ENCODE measurements at places on chromosomes 3 and 15.

- DNase-seq, result no peak
Observed at GRCh38 chr3:186787642-186788481, 4.5 kb downstream of the EIF4A2 start.

GRCh38 chr3:184927796-184928315, 115.9 kb downstream of the VPS8 start:
- no peak for DNase-seq

DNA sequence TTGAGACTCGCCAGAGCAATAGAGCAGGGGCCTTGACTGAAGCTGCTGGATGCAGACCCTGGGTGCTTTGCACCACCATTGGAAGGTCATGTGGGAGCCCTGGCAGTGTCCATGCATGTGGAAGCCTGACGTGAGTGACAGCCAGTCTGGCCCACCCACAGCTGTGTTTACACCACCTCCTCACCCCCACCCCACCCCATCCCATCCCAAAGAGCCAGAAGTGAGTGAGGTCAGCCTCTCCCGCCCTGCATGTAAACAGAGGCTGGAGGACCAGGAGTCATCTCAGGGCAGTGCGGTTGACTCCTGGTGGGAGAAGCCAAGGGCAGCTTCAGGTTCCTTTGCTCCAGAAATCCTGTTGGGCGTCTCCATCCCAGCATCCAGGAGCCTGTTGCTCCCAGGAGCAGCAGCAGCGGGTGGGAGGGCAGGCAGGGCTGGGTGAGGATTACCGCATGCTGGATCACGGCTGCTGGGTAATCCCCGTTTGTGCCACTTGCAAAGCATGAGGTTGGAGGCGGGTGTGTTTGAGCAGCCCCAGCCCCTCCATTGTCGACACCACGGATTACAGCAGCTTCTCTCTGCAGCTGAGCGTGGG, 44.6 kb downstream of the CORO2B start:
- no peak for DNase-seq

GRCh38 chr3:183392186-183393034, 36.0 kb downstream of the MCF2L2 start:
- DNase-seq, result no peak

- no peak for DNase-seq
Observed at GRCh38 chr15:58627046-58627445, 122.5 kb downstream of the ADAM10 start.

DNA sequence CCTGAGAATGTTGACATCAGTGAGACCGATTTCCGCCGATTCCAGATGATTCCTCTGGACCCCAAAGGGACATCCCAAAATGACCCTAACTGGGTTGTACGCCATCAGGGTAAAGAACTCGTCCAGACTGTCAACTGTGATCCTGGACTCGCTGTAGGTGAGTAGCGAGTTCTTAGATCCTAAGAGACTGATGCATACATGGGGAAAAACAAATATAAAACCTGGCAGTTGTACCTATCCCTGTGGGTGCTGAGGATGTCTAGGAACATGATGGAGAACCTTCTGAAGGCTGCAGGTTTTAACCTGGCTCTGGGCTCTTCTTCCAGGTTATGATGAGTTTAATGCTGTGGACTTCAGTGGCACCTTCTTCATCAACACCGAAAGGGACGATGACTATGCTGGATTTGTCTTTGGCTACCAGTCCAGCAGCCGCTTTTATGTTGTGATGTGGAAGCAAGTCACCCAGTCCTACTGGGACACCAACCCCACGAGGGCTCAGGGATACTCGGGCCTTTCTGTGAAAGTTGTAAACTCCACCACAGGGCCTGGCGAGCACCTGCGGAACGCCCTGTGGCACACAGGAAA, 12.3 kb downstream of the THBS1 start:
- no peak for DNase-seq

- DNase-seq, result no peak
Observed at GRCh38 chr15:77616072-77616471, 16.6 kb downstream of the LINGO1 start.

DNA sequence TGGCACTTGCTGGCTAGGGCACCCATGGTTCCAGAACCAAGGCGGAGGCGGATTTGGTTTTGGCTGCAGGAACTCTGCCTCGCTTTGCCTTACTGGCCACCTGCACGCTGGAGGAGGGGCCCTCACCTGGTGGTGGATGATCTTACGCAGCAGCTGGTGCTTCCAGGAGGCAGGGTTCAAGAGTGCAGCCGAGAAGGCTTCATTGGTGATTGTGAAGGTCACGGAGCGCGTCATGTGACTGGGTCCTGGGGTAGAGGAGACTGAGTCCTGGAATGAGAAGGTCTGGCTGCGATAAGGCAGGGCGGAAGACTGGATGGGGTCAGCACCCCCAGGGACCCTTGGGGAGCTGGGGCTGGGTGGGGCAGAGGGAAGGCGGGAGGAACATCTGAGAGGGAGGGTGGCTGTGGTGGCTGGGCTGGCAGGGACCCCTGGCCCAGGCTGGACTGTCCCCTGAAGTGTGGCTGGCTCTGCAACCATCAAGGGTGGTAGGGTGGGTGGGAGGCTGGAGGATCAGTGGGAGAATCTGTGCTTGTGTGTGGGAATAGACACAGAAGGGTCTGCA, 25.8 kb upstream of the GOLGA6C start:
- DNase-seq, result no peak

DNA sequence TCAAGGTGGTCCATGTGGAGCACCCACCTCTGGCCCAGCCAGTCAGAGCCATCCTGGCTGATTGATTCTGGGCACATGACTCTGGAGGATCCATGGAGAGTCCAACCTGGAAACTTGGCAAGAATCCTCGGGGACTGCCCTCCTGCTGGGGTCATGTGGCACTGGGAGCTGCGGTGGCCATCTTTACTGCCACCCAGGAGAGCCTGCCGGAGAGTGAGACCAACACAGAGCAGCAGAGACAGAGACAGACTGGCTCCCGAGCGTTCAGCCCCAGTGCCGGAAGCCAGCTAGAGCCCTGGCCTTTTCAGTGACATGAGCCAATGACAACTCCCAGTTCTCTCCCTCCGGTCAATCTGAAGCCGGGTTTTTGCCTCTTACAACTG, 11.5 kb upstream of the GATA2 start:
- no peak for DNase-seq

- no peak for DNase-seq
Observed at GRCh38 chr3:43328653-43329052, 42.3 kb downstream of the SNRK start.

- DNase-seq, result no peak
Observed at GRCh38 chr15:93070132-93070531, 18.9 kb downstream of the RGMA start.

GRCh38 chr3:150757768-150758167, 5.2 kb downstream of the SIAH2 start:
- no peak for DNase-seq

GRCh38 chr3:50241163-50241562, 5.2 kb downstream of the GNAI2 start:
- DNase-seq, result no peak

DNA sequence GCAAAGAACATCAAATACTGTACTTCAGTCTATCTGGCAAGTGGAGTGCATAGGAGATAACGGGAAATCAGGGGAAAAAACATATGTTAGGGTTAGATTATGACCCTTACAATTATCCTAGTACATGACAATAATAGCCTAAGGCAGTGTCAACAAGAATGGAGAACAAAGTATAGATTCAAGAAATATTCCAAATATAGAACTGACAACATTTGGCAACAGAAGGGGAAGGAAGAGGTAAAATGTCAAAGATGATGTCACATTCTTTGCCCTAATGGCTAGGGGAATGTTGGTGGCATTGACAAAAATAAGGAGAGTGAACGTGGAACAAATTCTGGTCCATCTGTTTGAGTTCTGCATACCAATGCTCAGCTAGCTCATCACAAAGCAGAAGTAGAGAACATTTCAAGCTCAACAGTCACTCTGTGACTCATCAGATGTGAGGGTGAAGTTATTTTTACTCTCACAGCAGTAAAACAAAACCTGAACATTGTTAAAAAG, 15.5 kb upstream of the ATP8B4 start:
- no peak for DNase-seq

- no peak for DNase-seq
Observed at GRCh38 chr15:100784493-100785180, 95.0 kb upstream of the ALDH1A3 start.

DNA sequence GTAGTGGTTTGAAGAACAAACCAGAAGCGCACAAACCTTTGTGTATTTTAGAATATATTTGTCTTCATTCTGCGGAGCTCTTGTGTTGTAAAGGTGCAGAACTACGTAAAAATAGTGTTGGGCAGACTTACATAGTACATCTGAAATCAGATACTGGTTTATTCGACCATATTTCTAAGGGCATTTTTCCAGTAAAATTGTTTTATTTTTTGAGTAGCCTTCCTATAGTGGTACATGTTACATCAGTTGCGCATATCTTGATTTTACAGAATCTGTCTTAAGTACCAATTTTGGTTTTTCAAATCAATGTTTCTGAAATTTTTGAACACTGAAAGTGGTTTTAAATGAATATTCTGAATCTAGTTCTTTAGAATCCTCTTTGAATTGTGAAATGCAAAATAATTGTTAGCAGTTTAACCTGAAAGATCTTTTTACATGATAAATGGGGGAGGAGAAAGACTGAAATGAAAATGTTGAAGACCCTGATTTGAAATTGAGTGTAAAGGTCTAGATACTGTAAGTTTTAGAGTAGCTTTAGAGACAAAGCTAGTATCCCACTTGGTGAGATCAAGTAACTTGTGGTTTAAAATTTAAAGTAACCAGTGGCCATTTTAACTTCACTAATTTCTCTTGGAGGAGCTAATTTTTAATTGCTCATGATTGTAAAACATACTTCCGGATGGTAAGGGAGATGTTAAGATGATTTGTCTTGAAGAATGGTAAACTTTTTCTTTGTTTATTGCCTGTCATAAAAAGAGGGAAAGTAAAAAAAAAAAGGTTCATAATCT, 15.5 kb upstream of the CHD2 start:
- no peak for DNase-seq

DNA sequence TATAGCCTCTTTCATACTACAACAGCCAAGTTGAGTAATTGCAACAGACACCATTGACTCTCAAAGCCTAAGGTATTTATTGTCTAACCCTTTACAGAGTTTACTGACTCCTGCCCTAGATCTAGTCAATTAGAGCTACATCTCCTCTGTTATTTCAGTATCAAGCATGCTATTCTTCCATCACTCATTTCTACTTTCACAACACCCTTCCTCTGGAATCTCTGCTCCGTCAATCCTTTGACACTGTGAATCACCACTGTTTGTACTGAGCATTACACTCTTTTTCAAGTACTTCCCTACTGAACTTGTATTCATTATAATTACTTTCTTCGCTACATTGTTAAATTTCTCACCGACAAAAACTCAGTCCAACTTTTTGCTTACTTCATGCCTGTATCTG, 121.8 kb downstream of the ZNF609 start:
- DNase-seq, result no peak

DNA sequence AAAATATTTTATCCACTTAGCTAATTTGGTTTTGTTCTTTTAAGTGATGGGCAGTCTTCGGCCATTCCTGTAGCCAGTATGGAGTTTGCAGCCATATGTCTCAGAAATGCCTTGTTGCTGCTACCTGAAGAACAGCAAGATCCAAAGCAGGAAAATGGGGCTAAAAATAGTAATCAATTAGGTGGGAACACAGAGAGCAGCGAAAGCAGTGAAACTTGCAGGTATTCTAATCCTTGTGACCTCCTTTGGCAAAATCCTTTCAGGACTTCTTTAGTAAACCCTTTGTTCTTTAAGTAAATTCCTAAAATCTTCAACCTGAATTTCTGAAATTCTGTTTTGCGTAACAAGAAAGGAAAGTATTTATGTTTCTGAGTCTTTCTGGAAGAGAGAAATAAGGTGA, 49.8 kb downstream of the CNOT10 start:
- DNase-seq, result no peak

DNA sequence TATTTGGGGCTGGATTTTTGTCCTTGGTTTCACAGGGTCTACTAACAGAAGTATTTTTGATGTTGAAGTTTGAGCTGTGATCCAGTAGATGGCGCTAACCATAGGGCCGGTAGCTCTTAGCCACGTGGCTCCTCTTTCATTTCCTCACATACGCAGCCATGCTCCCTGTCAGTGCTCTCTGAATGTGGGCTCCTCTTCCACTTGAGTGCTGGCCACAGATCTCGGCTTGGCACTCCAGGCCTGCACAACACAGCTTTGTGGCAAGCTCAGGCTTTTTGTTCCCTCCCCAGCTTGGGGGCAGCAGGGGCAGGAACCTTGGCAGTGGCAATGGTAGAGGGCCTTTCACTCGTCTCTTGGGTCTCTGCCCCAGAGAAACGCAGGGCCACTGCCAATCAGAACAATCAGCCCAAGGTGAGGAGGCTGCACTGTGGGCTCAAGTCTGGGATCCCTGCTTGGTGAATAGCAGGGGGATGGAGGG, 18.6 kb upstream of the DNAAF4 start:
- DNase-seq, result no peak

GRCh38 chr3:149479621-149480325, 5.3 kb downstream of the TM4SF4 start:
- no peak for DNase-seq

DNA sequence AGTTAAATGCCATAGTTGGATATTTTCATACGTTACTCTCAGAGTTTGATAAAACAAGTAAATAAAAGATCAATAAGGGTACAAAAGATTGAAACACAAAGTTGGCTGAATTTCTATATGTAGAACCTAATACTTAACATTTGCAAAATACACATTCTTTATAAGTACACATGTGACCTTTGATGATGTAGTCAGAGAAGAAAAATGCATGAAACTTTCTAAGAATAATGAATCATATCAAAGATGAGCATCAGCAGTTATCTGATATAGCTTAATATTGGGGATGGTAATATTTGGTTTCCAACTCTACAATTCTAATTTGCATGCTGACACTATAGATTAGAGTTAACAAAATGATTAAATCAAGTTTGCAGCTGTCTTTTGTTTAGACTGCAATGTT, 188.0 kb upstream of the TGFBR2 start:
- no peak for DNase-seq

GRCh38 chr3:87359826-87360225, 83.4 kb upstream of the POU1F1 start:
- DNase-seq, result no peak

- no peak for DNase-seq
Observed at GRCh38 chr3:156643729-156644389, 30.5 kb upstream of the TIPARP start.

DNA sequence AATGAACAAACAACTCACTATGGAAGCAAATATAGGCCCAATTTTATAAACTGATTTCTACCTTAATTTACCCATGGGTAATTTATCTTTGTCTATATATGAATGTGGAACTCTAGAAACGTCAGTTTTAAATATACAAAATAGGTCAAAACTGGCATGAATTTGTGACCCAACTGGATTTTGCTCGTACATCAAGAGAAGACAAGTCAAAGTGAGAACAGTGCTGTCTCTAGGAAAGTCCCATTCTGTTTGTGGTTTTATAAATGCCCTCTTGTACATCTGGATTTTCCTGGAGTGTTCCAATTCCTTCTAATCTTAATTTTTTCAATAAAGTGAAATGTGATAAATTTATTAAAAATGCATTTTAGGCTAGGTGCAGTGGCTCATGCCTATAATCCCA, 50.2 kb upstream of the ABHD10 start:
- no peak for DNase-seq

DNA sequence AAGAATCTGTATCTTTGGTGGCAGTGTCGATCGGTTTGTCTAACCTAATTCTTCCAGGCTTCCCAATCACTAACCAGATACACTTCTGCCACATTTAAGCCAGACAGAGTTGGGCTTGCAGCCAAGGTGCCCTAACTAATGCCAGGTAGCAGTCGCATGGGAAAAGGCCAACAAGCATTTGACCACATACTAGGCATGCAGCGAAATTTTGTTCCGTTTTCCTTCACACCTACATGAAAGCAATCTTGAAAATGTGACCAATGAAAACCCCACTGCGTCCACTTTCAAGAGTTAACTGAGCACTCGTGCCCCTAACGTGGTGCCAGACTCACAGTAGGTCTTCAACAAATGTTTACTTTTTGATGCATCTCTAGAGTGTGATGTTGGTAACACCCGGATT, 192.2 kb upstream of the TPM1 start:
- no peak for DNase-seq

Measured in esophagus squamous epithelium (tissue), 5 donors.